IMR-90 (cell line): ENCODE measurements at places on chromosomes 1 and 21. TPM values are rescaled to one million over a fixed set of nuclear protein-coding genes. Genes with fewer than 3 reads are reported as not detected.

The CELA2B gene
- not detected in 2 replicates for polyA plus RNA-seq

The ACTA1 gene
- polyA plus RNA-seq: not detected in 2 replicates

The GLMP gene
- polyA plus RNA-seq: 43.1 and 45.8 TPM in 2 replicates

The CROCC gene
- 13.7 and 14.7 TPM in 2 replicates for polyA plus RNA-seq

The NUAK2 gene
- polyA plus RNA-seq: 17.6 and 18.7 TPM in 2 replicates

The CD1B gene
- polyA plus RNA-seq: not detected in 2 replicates
